ENCODE measurements at places on chromosomes 16 and 17.

- DNase-seq = no peak
Measured at GRCh38 chr16:15484662-15485061, 50.3 kb downstream of the BMERB1 start.

- DNase-seq = no peak
Measured at GRCh38 chr17:1315409-1315808, 35.9 kb downstream of the TRARG1 start.

GRCh38 chr16:64864232-64864809 lies 257.5 kb downstream of the CDH11 start:
- DNase-seq = no peak

GRCh38 chr16:4273858-4274311 lies 1.1 kb upstream of the TFAP4 start:
- peak; percentile 83 for DNase-seq

DNA sequence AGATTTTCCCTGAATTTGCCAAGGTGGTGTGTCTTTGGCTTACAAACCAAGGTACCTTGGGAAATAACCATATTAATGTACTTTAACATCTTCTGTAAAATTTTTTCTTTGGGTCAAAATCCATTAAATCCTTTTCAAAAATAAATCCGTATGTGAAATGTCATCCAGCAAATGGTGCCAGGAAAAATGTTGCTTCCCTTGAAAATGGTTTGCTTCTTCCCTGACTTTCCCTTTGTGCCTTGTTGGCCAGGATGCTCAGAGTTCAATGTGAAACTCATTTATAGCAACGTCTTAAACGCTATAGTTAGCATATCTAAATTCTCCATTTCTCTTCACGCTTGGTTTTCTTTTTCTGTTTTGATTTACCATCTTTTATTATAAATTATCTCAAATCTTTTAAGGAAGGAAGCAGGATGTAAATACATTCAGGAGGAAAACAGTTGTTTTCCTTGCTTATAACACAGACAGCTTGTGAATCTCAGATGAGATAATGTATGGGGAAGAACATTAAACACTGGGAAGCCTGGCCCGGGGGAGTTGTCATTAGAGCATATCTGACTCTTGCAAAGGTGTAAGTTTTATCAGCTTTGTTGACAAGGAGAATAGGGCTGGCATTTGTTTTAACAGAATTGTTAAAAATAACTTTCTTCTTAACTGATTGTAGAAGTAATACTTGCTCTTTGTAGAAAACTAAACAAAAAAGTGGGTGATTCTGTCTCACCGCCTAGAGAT lies 42.1 kb downstream of the GPRC5B start:
- no peak for DNase-seq

GRCh38 chr16:78154729-78155461 lies 55.4 kb downstream of the WWOX start:
- DNase-seq = no peak

GRCh38 chr17:42937712-42938596 lies 26.3 kb downstream of the AARSD1 start:
- peak; percentile 85 for DNase-seq

GRCh38 chr17:3448059-3448665 lies 14.5 kb upstream of the OR1E2 start:
- no peak for DNase-seq

GRCh38 chr17:21031756-21032396 lies 10.9 kb downstream of the USP22 start:
- no peak for DNase-seq

DNA sequence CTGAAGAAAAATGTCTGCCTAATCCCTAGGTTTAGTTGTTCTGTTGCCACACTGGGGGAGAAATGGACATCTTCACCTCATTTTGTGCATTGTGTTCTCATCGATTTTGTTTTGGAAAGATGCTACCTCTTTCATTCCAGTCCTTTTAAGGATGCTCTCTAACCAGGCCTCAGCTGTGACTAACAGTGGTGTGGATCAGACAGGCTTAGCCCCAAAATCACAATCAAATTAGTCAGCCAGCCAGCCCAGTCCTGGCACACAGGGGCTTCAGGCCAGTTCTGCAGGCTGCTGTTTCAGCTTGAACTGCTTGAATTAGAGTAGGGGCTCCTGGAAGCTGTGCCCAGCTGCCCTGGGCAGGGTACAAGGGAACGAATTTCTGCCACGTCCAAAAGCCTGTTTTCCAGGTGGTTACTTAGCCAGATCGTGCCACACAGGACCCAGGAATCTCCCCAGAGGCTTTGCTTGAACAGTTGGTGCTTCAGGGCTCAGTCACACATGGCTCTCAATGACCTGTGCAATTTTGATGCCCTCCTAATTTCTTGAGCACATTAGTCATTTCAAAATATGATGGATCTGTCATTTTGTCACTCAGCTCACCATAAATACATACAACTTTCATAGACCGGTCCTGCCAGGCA lies 60.7 kb downstream of the CLEC16A start:
- no peak for DNase-seq

DNA sequence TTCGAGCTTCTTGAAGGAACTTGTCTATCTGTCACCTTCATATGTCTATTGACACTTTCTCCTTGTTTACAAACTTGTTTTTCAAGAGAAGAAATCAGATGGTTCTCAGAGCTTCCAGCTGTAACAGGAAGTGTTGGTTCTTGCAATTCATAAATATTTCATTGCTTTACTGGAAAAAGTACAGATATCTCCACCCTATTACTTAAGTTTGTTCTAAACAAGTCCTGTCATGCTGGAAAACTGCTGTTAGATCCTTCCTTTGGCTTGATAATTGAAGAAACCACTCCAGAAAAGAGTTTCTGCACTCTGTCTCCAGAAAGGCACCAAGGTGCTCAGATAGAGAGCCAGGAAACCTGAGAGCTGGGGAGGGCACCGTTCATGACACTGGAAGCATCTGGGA lies 181.6 kb downstream of the DNAH9 start:
- DNase-seq = no peak

GRCh38 chr17:78785011-78785662 lies 3.1 kb upstream of the CYTH1 start:
- DNase-seq = no peak

GRCh38 chr17:19275457-19276127 lies 38.4 kb downstream of the EPN2 start:
- DNase-seq = no peak

DNA sequence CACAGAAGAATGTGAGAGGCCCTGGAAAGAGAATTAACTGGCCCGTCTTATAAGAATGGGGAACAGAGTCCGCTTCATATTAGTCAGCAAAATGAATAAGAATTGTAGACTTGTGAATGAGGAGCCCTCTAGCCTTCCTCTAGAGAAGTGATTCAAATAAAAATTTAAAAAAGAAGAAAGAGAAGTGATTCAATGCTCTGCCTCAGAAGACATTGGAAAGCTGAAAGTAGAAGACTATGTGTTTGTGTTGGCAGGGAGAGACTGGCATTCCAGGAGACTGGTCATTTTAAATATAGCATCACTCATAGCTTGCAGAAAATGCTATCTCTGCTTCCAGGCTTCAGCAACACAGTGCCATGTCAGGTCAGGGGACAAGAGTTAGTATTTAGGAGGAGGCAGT lies 190.6 kb upstream of the HS3ST3A1 start:
- DNase-seq = no peak

DNA sequence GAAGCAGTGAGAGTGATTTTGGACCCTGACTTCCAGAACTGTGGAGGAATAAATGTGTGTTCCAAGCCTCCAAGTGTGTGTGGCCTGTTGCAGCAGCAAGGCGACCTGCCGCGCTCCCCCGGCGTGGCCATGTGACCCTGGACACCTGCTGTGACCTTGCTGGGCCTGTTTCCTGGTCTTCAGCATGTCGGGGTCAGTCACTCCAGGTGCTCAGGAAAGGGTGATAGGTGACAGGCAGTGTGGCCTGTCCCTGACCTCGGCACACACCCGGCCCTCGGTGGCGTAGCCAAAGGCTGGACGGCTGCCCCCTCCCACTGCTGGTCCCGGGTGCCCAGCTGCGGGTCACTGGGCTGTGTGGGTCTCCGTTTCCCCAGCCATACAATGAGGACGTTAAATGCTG lies 31.8 kb upstream of the ZNF469 start:
- no peak for DNase-seq

DNA sequence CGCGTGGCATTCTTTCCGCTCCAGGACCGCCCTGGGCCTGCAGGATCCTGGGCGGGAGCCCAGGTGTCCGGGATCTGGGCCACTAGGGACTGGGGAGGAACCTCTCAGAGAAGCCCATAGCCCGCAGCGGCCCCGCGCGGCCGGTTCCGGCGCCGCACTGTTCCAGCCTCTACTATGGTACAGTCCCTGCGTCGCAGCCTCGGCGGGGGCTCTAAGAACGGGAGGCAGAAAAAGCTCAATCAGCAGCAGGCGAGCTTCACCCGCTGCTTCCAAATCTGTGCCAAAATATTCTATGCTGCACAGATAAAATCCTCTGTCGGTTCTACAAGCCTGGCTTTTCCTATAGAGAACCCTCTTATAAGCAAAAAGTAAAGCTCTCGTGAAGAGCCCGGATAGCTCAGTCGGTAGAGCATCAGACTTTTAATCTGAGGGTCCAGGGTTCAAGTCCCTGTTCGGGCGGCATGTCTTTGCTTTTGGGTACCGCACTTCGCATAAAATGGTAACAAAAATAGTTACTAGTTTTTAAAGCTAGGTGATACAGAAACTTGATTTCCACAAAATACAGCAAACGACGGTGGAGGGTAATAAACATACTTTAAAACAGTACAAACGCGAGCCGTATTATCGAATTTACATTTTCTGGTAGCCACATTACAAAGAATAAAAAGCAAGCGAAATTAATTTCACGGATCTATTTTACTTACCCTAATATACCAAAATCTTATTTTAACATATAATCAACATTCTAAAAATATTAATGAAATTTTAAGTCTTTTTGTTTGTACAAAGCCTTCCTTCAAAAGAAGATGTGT lies 661 bp upstream of the ALOXE3 start:
- peak; percentile 93 for DNase-seq

GRCh38 chr16:83722456-83723183 lies 85.2 kb upstream of the HSBP1 start:
- DNase-seq = no peak

DNA sequence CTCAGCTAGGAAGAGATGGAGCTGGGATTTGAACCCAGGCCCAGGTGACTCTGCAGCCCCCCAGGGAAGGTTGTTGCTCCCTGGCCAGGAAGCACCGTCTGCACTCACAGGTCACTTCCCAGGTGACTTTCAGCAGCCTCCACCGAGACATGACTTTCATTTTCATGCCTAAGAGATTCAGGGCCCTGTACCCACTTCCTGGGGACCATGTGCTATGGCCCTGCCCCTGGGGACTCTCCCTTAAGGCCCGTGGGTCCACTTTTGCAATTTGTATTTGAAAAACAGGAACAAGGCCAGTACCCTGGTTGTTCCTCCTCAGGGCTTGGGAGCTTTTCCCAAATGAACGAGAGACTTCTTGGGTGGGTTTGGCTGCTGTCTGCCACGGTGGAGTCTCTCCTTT lies 191.0 kb downstream of the IRF8 start:
- DNase-seq = no peak

GRCh38 chr17:74282587-74283370 lies 8.7 kb downstream of the DNAI2 start:
- DNase-seq = no peak

DNA sequence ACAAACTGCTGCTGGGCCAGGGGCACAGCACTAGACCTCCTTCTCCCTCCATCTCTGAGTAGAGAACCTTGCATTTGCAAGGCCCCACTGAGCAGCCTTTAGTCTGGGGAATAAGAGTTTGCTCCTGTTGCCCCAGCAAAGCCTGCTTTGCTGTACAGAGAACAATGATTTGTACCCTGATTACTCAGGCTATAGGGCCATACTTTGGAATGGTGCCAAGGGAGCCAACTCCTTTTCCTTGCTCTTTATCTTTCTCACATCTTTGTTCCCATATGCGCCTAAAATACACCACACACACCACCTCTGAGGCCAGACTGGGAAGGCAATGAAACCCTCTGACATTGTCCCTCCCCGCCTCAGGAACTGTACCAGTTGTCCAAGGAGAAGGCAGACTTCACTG lies 21.2 kb downstream of the LIG3 start:
- no peak for DNase-seq

- DNase-seq = peak; percentile 72
Measured at GRCh38 chr17:81902653-81903414, 796 bp downstream of the NPB start.

GRCh38 chr17:80573701-80574100 lies 29.1 kb downstream of the RPTOR start:
- DNase-seq = no peak

DNA sequence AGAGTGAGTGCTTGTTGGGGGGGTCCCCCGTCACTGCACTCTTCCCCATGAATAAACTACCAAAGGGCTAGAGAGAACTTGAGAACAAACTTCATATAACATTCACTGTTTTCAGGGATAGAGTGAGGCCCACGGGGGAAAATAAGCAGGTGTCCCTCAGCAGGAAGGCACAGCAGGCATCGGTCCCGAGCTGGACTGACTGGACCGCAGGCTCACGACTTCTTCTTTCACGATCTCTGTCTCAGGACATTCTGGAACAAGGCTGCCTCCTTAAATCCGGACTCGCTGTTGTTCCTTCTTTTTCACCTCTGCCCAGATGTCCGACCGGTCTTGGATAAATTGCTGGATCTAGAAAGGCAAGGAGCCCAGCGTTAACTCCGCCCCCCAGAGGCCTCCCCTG lies 14.8 kb downstream of the CCDC42 start:
- DNase-seq = no peak

DNA sequence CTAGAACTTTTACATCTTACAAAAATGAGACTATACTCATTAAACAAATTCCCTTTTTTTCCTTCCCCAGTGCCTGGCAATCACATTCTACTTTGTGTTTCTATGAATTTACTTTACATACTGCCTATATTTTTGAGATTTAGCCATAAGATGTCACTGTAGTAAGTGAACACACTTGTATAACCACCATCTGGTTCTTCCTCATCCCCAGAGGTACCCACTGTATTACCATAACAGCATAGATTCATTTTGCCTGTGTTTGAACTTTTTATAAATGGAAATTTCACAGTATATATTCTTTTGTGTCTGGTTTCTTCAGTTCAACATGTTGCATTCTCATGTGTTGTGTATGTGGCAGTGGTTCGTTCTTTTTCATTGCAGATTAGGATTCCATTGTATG lies 15.8 kb downstream of the CYB5B start:
- no peak for DNase-seq

DNA sequence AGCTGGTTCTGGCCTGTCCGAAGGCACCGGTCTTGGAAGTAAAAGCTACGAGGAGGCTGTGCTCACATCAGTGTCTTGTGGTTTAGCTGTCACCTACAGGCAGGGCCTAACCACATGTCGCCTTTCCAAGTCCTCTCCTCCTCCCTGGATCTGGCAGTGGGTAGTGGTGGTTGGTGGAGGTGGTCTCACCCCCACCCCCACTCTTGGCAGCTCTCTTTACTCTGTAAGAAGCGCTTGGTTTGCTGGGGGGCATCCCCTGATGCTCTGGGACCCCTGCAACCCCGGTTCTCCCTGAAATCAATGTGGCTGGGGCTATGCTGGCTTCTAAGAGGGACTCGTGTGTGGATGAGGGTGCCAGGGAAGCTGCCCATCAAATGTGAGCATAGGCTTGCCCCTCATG lies 68.3 kb downstream of the WIPI1 start:
- DNase-seq = peak; percentile 25

GRCh38 chr17:80204626-80205468 lies 15.3 kb downstream of the SGSH start:
- peak; percentile 36 for DNase-seq
